ENCODE measurements at places on chromosomes 16 and 17.

GRCh38 chr17:61395983-61396585, 3.6 kb upstream of the TBX2 start:
- DNase-seq: no peak

GRCh38 chr16:77840673-77841501, 52.5 kb downstream of the VAT1L start:
- DNase-seq: no peak

DNA sequence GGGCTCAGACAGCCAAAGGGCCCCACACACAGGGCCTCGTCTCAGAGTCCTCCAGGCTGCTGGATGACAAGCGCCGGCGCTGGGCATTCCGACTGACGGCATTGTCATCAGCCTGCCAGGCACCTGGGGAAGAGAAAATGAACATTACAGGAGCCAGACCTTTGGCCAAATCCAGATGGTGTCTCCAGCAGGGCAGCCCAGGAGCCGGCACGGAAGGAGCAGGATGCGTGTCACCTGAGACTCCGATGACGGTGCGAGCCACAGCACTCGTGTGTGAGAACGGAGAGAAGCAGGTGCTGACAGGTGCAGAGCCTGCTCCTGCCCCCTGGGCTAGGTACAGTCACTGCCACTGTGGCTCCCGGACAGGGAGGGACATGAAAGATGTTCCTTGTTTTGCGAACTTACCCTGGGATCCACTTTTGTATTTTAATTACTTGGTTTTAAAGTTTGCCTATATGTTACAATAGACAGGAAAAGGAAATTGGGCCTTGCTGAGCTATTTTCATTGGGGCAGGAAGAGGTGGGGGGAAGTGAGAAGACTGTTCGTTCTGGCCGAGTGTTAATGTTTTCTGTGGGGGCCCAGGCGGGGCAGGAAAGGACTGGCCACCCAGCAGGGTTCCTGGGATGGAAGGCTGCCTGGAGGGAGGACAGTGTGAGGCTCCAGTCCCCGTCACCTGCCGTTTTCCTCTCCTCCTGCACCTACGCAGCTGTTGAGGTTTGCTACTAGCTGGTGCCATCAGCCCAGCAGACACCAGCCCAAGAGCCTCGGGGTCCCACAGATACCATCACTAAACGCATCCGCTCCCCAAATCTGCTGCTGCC, 4.4 kb upstream of the FOXJ1 start:
- peak; percentile 58 for DNase-seq

GRCh38 chr16:22638393-22639206, 127.9 kb downstream of the NPIPB5 start:
- DNase-seq: no peak

GRCh38 chr17:13609941-13610340, 8.2 kb upstream of the HS3ST3A1 start:
- no peak for DNase-seq

- peak; percentile 63 for DNase-seq
These were observed 6.9 kb upstream of the CES3 start for GRCh38 chr16:66954097-66954659.

DNA sequence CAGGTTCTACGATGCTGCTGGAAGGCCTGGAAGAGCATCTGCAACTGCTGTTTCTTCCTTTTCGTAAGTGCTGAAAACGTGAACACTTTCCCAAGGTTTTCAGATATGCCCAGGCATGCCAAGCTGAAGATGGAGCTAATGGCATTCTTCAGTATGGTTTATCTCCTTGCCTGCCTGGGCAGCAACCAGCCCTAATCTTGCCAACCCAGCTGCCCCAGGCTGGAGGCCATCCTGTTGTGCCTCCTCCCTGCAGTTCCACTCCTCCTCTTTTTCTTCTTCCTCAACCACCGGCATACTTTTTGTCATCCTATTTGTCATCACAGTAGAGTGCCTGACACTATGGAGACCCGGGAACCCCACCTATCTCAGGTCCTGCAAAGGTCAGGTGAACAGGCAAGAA, 1849.3 kb downstream of the TP53TG3F start:
- DNase-seq: no peak

- peak; percentile 69 for DNase-seq
These were observed 12.1 kb upstream of the SCN4A start for GRCh38 chr17:63984651-63985386.

GRCh38 chr17:10229181-10229580, 30.8 kb upstream of the GAS7 start:
- DNase-seq: no peak

- no peak for DNase-seq
These were observed 60.9 kb downstream of the MYO18A start for GRCh38 chr17:29119265-29119664.
